ENCODE measurements at places on chromosomes 1 and 21.

DNA sequence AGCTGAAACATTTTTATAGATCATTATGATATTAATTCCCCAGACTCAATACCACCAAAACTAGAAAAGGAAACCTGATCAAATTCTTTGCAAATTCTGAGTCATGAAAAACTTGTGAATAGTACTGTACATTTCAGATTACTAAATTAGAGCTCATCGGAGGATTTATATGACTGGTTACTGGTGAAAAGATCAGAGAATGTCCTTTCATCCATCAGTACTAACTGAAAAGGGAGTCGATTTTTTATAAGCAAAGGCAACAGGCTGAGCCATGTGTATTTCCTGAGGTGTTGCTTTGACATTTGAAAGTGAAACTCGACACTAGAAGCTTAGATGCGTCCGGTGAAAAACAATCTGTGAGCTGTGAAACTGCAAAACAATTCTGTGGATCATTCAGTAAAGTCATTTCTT is 155.7 kb downstream of the TNFSF18 start:
- H3K36me3 ChIP-seq, result no peaks in the 10 kb centered on the region
- peak overlapping the region; percentile 40 for H3K4me3 ChIP-seq
- peak; percentile 60 for DNase-seq

DNA sequence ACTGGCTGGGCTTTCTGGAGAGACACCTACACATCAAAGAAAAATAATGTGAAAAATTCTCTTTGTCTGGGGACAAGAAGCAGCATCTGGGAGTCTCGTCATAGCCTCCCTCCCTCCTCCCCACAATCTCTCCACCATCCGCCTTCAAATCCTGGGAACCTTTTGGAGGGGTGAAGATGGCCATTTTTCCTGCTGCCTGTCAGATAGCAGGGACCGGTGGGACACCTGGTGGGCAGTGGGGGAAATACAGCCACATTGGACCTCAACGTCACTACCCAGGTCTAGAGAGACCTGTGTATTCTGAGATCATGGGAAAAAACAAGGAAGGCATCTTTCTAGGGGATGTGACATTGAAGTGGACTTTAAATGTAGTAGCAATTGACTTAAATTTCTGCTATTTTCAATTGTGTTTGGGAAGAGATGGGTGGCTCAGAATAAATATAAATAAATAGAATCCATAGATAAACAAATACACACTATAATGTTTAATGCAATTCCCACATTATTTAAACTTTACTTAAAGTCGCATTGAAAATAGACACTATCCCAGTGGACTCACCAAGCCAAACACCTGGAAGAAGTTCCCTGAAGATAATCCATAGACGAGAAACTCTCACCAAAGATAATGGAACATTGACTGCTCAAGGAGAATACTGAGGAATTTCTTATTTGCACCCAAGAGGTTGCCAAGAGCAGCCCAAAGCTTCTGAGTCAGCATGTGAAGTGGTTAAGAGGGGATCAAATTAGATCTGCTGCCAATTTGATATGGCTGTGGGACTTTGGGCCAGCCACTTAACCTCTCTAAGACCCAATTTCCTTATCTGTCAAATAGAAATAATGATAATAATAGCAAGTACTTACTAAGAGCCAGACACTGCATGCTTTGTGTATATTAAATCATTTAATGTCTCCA is 147.6 kb upstream of the CAMK1G start:
- H3K4me1 ChIP-seq, result no peaks in the 10 kb centered on the region
- no peak overlapping the region for H3K4me3 ChIP-seq
- no peak overlapping the region for H3K27ac ChIP-seq

- no peaks in the 10 kb centered on the region for H3K4me1 ChIP-seq
- no peaks in the 10 kb centered on the region for H3K27me3 ChIP-seq
- H3K4me3 ChIP-seq, result no peak overlapping the region
- H3K27ac ChIP-seq, result no peak overlapping the region
- DNase-seq, result no peak
- H3K36me3 ChIP-seq, result no peaks in the 10 kb centered on the region
These were observed 53.8 kb upstream of the LYPLAL1 start for GRCh38 chr1:219119839-219120238.

GRCh38 chr1:214249651-214250050 is 31.3 kb upstream of the SMYD2 start:
- no peaks in the 10 kb centered on the region for H3K4me1 ChIP-seq
- peaks cover 7% of the 10 kb centered on the region for H3K27me3 ChIP-seq
- DNase-seq, result no peak
- H3K36me3 ChIP-seq, result no peaks in the 10 kb centered on the region

DNA sequence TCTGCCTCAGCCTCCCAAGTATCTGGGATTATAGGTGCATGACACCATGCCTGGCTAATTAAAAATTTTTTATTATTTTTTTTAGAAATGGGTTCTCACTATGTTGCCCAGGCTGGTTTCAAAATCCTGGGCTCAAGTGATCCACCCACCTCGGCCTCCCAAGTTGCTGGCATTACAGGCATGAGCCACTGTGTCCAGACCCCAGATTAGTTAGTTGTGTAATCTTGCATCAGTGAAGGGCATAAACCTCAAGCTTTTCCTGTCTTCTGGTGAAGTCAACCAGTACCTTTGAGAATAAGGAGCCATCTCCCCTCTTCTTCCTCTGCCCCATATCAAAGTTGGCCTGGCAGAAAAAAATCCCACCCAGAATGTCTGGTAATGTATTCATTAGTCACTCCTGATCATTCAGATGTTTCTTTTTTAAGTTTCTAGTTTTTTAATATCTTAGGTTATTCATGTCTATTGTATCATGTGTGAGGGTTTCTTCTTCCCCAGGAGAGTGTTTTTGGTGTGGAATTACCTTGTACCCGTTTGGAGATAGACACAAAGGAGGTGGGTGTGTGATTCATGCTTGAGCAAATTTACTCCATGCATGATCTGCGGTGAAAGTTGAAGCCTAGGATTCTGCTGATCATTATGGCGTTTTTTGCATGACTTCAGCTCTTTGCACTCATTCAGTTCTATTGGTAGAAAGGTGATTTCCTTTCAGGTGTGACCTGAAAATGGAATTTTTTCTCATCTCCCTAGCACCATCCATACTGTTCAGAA is 144.0 kb downstream of the FMN2 start:
- no peak overlapping the region for H3K4me3 ChIP-seq
- no peak overlapping the region for H3K27ac ChIP-seq
